NCI-H526 (cell line): ENCODE measurements at places on chromosomes 7 and 10.

GRCh38 chr10:373526-374309, 238.5 kb downstream of the ZMYND11 start:
- no peak for DNase-seq

DNA sequence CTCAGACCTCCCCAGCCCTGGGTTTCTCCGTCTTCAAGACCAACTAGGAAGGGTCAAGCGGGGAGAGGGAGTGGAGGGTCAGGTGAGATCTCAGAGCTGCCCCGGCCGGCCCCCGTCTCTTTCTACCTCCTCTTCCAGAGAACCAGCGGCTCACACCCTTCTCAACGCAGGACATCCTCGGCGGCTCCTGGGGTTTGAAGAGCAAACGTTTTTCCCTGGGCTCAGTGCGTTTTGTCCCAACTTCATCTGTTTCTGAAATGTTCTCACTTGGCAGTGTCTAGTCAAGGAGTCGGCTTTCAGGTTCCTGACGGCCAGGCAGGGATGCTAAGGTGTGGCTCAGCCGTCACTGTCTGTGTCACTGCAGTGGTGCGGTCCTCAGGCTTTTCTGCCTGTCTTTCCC, 416.4 kb upstream of the FOXK1 start:
- no peak for DNase-seq

DNA sequence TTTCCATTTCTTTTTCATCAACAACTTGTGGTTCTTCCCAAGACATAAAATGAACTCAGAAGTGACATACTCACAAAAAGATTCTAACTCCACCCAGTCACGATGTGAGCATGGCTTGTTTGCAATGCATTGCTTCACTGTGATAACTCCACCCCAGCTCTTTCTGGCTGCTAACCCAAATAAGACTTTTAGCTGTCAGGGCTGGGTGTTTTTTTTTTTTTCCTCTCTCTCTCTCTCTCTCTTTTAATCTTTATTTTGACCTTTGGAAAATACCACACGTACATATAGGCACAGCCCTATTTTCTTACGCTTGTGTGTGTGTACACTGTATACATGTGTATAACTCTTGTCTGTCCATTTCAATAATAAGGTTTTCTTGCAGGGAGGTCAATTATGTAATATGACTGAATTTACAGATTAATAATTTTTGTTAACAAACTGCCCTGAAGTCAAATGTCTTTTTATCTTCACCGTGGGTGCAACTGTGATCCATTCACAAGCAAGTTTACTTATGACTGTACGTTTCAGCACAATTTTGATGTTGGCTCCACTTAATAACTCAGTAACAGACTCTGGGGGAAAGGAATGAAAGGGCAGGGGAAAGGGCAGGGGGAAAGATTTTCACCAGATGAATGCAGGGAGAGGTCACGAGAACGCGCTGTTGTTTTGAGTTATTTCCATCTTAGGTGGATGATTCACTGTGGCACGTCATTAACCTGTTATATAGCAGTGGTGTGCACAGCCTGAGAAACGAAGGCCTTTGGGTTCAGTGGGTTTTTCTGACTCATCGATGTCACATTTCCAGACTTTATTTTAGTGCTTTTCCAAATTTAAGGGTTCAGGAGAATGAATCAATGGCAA, 49.1 kb downstream of the APBB1IP start:
- DNase-seq: no peak

DNA sequence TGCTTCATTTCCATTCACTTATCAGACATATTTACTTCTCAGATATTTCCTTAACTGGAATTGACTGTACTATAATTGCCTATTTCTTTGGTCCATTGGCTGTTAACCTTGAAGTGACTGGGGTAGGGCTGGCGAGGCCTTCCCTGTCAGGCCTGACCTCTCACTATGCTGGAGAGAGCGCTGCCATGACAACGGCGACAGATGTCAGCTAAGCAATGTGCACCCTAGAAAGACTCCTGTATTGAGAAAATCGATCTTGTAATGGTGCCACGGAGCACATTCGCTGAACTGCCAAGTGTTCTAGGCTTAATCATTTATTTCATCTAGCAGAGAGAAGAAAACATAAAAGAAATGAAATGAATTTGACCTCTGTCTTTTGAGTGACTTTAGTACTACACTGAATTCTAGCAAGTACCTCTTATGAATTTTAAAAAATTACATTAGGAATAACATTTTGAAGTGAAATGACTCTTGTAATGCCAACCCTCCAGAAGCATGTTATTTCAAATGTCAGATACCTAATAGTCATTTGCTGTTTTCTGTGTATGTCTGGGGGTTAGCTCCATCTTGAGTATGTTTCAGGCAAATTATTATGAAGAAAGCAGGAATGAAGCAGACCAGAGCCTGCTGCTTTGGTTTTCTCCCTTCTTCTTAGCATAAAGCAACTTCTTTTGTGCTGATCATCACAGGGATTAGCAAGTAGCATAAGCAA, 148.0 kb downstream of the SNX10 start:
- DNase-seq: no peak

DNA sequence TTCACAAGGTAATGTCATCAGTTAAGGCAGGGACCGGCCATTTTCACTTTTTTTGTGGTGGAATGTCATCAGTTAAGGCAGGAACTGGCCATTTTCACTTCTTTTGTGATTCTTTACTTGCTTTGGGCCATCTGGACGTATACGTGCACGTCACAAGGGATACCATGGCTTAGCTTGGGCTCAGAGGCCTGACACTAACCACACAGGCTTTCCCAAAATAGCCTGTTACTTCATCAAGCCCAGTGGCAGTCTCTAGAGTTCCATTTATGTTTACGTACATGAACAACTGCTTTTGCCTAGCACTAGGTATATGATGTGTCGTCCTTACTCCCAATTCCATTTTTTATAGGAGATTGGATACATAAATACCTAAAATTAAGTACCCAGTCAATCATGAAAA, 237.9 kb downstream of the C7orf25 start:
- DNase-seq: no peak

GRCh38 chr10:54011117-54011516, 789.9 kb downstream of the PCDH15 start:
- no peak for DNase-seq

GRCh38 chr7:123463890-123464289, 70.5 kb downstream of the IQUB start:
- no peak for DNase-seq

DNA sequence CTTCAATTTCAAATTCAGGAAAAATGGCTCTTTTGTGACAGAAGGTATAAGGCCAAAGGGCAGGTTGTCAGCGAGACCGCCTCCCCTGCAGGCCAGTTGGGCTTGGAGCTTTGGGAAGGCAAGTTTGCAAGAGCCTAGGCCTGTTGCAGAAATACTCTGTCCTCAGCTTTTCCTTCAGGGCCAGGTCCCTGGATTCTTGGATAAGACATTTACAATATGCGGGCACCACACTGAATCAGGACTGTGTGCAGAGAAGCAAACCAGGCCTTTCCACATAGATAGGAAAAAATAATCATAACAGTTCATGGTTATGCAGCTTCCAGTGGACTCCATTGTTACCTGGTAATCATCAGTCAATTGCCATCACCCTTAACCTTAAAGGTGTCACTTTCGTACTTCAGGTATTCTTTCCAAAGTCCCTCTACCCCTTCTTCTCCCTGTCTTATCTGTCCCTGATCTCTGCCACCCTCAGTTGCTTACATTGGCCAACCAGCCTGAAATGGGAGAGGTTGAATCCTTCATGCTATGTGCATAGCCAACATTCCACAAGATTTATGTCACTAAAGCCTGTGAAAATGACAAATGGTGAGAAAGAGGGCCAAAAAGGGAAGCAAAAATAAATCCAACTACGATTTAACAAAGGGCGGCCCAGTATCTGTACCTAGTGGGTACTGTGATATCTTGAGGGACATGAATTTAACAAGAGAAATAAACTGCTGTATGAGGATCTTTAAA, 304.5 kb upstream of the NFE2L3 start:
- DNase-seq: no peak

GRCh38 chr10:86178401-86179152, 188.0 kb downstream of the GRID1 start:
- DNase-seq: peak; percentile 54

GRCh38 chr10:76405922-76406321, 974.5 kb downstream of the LRMDA start:
- DNase-seq: no peak

GRCh38 chr10:69573056-69573806, at the start of gene NEUROG3:
TSS of gene NEUROG3 (minus strand) at chr10:69573422. CDS start at chr10:69573043, 379 bp downstream.
- DNase-seq: no peak

GRCh38 chr7:119037941-119038340, 813.4 kb downstream of the ANKRD7 start:
- no peak for DNase-seq

GRCh38 chr10:64096941-64097340, 575.7 kb downstream of the REEP3 start:
- DNase-seq: no peak

- DNase-seq: no peak
Observed at GRCh38 chr7:148882192-148882591, 1.9 kb downstream of the EZH2 start.

GRCh38 chr7:139753693-139754111, 24.1 kb downstream of the HIPK2 start:
- no peak for DNase-seq

DNA sequence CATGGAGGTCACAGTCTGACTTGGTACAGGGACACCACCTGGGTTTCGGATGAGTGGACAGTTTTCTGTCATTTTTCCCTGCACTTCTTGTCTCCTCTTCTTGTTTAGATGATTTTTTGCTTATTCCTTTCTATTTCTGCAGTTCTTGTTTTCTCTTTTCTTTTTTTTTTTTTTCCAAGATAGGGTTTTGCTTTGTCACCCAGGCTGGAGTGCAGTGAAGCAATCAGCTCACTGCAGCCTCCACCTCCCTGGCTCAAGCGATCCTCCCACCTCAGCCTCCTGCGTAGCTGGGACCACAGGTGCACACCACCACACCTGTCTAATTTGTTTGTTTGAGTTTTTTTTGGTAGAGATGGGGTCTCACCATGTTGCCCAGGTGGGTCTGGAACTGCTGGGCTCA, 49.7 kb upstream of the RASGEF1A start:
- no peak for DNase-seq

- DNase-seq: no peak
Observed at GRCh38 chr10:111281516-111281915, 204.7 kb downstream of the ADRA2A start.

DNA sequence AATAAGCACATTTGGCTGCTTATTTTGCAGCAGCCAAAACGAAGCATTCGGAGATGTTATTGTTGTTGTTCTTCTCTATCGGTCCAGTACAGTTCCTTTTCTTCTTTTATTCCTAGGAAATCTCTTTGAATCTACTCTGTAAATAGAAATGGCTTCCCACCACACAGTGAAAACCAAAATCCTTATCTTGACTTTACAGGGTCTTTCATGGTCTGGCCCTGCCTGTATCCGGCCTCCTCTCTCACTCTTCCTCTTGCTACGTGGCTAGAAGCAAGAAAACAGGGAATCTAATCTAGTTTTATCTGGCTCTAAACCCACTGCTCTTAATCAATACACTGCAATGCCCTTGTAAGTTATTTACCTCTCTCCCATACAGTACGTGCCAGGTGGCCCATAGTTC, 926.0 kb upstream of the C7orf33 start:
- DNase-seq: no peak

GRCh38 chr10:22853906-22854447, 73.9 kb upstream of the ARMC3 start:
- no peak for DNase-seq

- no peak for DNase-seq
Observed at GRCh38 chr7:98216941-98217622, 5.8 kb downstream of the BHLHA15 start.

DNA sequence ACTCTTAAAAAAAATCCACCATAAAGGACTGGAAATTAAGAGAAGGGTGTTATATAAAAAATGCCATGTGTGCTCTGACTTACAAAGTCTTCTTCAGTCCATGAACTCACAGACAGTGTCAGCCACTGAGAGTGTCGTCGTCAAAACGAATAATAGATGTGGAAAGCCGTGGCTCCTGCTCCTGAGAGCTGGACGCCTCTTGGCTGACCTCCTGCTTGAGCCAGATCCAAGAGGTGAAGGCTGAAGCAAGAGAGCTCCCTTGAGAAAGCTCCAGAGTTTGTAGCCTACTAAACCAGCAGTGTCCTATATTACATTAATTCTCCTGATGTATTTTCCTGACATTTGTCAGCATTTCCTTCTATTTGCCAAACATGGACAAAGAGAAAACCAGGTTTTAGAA, 234.3 kb upstream of the C7orf33 start:
- no peak for DNase-seq

DNA sequence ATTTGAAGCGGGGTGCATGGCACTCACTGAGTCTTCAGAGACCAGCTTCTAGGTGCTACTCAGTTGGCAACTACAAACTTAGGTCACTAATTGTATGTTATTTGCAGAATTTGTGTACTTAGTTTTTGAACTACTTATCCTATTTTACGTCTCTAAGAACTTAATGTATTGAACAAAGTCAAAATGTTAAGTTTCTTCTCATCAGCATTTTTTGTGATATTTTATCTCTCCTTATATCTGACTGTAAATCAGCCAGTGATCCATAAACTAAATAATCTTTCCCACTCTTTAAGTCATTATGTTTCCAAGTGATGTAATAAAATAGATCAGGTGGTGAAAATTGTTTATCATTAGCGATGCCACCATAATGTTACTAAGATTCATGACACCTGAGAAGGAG, 60.3 kb upstream of the TMEM248 start:
- DNase-seq: no peak

DNA sequence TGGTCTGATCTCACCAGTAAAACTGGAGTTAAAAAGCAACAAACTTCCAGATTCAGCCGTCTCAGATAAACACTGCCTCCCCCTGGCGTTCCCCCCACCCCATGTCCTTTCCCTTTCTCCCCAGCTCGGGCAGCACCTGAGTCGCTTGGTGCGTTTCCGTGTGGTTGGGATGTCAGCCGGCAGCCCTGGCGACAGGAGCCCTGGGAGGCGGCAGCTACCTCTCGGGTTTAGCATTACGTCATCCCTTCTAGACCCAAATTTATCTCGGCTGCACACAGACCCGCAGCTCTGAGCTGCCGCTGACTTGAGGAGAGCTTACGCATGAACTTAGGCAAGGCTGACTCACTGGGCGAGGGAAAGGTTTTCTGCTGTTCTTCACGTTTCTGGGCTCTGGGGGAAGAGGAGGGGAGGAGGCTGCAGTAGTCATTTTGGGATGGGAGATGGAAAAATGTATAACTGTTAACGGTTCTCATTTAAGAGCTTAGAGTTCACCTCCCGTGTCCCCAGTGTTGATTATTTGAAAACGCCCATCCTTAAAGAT, 14.4 kb downstream of the MXI1 start:
- DNase-seq: peak; percentile 1
